ENCODE measurements at places on chromosomes 3 and 15.

- no peak for DNase-seq
Observed at GRCh38 chr3:53671192-53671960, 174.8 kb downstream of the CHDH start.

- DNase-seq = no peak
Observed at GRCh38 chr15:90008607-90009006, 7.5 kb downstream of the ZNF710 start.

GRCh38 chr15:76101655-76102054, 41.9 kb downstream of the TMEM266 start:
- DNase-seq = no peak

GRCh38 chr3:62446337-62446940, 73.1 kb upstream of the FEZF2 start:
- no peak for DNase-seq

- no peak for DNase-seq
Observed at GRCh38 chr3:72009851-72010443, 225.0 kb upstream of the PROK2 start.

- DNase-seq = no peak
Observed at GRCh38 chr3:123344907-123345594, 103.8 kb downstream of the ADCY5 start.

DNA sequence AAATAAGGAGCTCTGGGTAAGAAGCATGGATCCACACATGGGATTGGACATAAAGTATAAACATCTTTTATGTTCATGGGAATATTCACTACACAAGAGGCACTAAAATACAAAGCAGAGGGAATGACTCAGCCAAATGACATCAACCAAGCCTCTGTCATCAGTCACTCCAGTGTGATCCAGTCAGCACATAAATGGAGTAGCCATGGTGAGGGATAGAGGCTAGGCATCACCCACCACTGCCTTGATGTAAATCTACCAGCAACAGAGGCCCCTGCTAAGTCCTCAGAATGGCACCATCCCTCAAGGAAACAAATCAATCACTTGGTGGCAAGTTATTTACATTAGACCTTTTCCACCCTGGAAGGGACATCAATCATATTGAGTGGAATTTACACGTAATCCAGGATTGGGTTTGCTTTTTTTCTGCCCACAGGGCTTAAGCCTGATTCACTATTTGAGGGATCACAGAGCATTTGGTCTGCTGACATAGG, 27.2 kb downstream of the VEPH1 start:
- DNase-seq = no peak

GRCh38 chr3:135966271-135966961, 888 bp downstream of the PPP2R3A start:
- DNase-seq = no peak

GRCh38 chr3:159711560-159712333, 276.9 kb upstream of the IL12A start:
- no peak for DNase-seq

DNA sequence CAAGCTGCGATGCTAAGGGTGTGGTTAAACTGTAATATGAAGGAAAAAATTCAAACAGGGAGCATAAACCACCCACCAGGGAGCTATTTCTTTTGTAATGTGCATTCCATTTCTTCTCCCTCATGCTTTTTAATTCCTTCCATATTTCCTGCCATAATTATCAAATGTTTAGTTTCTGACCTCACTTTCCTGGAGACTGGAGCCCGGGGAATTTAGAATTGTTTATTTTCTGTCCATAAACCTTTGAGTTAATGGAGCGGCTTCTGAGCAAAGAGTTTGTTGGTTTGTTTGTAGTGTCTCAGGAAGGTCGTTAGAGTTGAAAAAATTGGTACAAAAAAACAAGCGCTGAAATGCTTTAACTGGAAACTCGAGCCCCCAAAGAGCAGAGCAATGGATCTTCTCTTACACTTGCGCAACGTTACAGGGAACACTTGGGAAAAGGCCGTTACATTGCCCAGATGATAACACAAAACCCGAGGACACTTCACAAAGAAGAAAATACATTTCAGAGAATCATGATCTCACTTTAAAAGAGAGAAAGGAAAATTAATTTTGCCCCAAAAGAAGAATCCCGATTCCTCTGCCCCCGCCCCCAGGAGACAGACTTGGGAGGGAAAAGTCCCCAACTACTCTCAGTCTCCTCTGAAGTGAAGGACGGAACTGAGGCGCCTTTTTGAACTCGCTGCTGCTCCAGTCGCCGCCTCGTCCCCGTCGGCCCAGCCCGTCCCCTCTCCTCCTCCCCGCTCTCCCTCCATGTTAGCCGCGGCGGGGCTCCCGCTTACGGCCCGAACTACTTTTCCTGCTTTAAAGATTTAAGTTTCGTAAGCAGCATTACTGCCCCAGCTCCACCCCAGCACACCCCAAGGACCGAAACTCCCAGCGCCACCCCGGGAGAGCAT, 842 bp downstream of the FSTL1 start:
- DNase-seq = peak; percentile 15

DNA sequence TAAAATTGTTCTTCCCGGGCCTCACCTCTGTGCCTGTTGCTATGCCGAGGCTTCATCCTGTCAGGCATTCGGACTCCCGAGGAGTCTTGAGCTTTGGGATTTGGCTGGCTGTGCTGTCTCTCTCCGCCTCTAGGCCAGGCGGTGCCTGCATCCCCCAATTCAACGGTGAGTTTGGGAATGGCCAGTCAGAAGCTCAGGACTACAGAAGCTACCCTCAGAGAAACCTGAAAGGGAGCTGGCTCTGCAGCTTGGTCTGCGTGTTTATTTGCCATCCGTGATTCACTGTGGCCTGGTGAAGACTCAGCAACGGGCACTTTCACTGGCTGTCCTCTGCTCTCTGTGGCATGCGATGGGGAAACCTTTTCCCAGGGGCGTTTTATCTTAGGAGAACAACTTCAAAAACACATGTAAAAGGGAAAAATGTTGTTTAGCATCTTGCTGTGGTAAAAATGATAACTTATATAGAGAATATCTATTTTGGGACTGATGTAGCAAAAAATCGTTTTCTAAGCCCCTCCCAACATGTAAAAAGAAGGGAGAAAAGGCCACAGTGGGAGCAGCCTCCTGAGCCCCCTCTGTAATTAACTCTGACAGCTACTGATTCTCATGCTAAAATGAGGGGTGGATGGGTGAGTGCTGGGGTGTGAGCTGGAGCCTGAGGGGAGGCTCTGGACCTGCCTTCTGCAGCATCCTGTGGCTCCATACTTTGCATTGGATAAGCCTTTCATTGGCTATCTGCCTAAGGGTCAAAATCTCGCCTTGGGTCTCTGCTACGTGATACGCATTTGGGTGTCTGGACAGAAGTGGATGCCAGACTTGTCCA, 103.4 kb upstream of the KLHL25 start:
- no peak for DNase-seq

- no peak for DNase-seq
Observed at GRCh38 chr3:185153861-185154629, 1.2 kb upstream of the C3orf70 start.

GRCh38 chr15:98315971-98316370, 332.4 kb upstream of the IGF1R start:
- no peak for DNase-seq

DNA sequence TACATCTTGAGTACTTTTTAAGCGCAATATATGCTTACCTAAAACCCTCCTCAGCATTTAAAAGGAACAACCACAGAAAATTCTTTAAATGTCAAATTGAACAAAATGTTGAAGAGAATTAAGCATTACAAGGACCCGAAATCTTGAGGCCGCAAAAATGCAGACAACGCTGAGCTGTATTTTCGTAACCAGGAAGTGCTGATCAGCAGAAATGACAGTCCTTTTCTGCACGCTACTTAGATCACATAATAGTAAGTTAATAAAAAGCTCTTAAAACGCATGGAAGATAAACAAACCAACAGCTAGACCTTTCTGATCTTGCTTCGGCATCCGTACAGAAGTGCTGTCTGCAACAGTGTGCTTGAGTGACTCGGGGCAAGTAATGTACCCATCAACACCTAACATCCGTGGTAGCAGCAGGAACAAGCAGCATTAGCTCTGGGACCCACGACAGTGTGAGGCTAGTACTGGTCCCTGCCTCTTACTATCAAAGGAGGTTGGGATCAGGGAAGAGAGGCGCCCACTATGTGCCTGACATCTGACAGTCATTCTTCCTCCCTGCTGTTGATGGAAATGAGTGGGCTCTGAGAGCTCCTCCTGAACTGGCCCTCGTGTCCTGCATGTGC, 1.8 kb upstream of the SSUH2 start:
- DNase-seq = no peak

DNA sequence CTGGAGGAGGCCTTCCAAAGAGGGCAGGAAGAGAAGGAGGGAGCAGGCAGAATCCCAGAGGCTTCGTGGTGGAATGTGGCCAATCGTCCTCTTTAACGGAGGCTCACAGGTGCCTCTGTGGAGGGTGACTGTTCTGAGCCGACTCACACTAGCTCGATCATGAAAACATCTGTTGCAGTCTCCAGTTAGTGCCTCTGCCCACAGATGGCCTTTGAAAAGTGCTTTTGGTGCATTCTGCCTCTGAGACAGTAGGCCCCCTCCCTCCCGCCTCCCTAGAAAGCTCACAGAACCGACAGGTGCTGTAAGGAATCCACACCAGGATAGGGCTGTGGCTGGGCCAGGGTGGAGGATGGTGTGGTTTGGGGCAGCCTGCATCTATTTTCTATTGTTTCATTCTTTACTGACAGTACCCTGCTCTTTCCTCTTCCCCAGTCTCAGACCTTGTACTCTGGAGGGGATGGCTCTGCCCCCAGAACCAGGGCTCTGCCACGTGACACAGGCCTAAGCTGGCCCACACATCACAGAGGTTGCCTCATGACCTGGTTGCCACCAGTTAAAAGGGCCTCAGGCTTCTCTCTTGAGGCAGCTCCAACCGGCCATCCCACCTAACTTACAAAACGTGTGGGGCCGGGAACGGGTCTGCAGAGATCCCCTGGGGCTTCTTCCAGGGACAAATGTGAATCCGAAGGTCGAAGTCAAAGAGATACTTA, 27.2 kb upstream of the PIGZ start:
- DNase-seq = no peak

DNA sequence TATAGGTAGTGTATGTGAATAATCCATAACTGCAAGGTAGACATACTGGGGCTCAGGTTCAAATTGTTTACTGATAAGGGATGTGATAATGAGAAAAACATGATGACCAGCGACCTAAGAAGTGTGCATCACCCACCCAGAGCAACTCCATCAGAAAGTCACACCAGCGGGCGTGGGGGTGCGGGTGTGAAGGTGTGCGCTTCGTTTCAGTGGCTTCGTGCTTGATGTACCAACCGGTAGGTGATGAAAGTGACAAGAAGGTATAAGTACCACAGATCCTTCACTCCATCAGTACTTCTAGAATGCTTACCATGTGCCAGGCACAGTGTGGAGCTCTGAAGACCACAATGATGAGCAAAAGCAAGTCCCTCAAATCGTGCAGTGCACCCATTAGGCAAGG, 11.2 kb downstream of the ANP32A start:
- no peak for DNase-seq

DNA sequence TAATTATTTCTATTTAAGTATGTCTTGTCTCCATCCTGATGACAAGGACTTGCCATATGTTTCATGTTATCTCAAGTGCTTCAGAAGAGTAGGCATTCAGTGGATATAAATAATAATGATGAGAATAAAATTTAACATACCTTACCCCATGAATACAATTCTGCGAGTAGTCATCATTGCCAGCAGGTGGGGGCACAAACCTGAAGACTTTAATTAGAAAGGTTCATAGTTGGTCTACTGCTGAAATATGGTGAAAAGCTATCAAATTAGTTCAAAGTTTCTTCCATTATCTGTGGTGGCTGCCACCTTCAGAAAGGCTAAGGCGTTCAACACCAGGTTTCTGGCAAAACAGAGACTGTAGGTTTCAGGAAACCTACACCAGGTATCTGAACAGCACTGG, 100.9 kb downstream of the P3H2 start:
- no peak for DNase-seq

DNA sequence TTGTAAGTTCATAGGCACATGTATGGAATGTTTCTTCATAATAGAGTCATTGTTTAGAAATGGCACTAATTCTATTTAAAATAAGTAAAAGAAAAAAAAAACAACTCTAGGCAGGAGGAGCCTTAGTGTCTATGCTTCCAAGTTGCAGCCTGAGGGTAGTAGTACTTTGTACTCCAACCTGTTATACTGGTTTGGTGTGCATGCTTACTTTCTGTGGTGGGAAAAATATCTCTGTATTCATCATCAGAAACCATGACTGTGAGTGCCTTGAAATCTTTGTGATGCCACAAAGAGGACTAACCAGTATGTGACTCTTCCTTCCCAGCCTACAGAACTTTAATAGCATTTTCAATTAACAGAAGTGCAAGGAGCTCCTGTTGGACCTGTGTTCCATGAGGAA, 4.4 kb downstream of the NAALADL2 start:
- no peak for DNase-seq

DNA sequence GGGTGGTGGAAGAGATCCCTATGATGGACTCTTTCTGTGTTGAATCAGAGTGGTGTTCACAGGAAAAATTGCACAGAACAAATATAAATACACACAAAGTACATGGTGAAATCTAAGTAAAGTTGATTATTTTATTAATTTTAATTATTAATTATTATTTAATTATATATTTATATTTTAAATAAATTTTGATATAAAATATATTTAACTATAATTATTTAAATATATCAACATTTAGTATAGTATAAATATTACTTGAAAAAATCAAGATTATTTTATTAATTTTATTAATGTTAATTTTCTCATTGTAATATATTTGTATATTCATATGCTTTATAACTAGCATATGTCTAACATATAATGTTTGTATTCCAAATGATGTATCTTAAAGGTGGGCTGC, 11.3 kb upstream of the ATP10A start:
- DNase-seq = no peak

DNA sequence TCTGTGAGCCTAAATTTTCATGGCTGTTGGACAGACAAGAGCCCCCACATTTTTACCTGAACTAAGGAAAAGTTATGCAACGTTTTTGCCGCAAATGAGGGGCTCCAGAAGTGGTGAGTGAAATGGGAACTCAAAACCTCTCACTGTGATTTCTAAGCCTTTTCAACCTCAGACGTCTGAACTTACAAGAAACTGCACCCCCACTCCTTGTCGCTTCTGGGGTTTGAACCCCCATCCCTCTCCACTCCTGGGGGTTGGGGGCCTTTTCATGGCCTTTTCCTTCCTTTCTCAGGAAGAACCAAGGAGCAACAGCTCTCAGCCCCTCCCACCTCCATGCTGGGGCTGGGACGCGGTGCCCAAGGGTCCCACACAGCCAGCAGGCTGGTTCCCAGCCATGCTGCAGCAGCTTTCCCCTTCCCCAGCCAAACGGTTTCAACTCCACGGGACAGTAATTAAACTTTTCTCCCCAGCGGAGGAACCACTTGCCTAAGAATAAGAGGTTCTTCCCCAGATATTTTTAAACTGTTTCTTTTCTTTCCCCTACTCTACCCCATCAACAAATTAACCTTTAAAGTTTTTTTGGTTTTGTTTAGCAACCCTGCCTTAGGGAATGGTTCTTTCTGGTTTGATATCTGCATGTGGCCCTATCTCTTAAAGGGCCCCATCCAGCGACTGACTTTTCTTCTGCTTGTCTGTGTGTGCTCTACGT, 387.6 kb upstream of the CBLB start:
- no peak for DNase-seq

GRCh38 chr15:59159210-59159609, 47.4 kb upstream of the LDHAL6B start:
- DNase-seq = no peak

All from stimulated activated CD4-positive, alpha-beta T cell treated with anti-CD3 and anti-CD28 coated beads, Interleukin-12 subunit alpha, Interleukin-12 subunit beta, amount 100 ng/mL, for 24 hours (primary cell).